ENCODE measurements at places on chromosomes 3 and 15.
A peak's percentile ranks its signal among the peaks of the same experiment; 100 is the strongest.

DNA sequence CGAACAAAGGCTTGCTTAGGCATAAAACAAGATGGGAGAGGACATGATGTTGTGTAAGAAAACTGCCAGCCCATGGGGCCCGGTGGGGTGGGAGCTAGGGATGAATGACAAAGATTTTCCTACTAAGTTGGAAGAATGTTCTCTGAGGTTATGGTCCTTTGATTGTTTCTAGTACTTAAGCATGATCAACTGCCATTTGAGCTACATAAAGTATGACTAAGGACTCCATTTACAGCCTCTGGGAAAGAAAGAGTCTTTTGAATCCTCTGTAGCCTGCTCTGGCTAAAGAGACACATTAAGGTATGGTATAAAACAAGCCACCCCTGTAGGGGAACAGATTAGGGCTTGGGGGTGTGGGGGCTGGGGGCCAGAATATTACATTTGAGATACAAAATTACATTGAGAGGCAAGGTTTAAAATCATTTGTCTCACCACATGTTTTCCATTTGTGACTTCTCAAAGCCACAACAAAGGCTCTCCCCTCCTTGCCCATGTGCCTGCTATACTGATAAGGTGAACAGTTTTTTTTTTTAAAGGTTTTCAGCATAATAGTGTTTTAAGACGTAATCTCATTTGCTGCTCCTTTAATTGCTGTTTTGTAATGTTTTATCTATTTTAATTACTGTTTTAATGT is 323.4 kb downstream of the CHST2 start:
- DNase-seq = peak; percentile 55

DNA sequence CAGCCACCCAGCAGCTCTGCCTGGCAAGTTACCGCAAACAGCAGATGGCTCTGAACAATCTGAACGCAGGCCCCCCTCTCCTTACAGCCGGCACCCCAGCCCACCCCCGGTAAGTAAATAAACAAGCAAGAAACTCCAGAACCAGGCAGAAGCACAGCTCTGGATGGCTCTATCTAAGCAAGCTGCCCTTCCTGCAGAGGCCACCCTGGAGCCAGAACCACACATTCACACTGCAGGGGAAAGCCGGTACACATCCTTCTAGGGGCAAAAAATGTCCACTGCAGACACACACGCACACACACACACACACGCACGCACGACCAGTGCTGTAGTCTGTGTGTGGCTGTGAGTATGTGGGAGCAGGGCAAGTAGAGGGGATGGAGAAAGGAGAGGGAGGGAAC is 63.9 kb downstream of the ADCY5 start:
- DNase-seq = no peak

DNA sequence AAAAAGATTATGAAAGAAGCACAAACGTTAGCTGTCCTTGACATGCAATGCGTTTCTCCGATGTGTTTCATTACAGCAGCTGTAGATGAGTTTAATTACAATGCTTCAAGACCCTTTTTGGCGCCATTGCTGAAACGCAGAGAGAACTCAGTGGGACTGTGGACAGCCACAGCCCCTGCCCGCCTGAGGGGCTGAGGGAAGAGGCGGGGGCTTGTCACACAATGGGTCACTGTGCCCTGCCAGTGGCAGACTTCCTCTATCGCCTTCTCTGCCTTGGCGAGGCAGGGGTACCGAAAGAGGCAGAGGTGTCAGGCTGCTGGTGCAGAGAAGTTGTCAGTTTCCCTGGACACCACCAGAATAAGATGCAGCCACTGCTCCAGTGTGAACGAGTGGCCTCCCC is 252.0 kb downstream of the NR2F2 start:
- DNase-seq = no peak

DNA sequence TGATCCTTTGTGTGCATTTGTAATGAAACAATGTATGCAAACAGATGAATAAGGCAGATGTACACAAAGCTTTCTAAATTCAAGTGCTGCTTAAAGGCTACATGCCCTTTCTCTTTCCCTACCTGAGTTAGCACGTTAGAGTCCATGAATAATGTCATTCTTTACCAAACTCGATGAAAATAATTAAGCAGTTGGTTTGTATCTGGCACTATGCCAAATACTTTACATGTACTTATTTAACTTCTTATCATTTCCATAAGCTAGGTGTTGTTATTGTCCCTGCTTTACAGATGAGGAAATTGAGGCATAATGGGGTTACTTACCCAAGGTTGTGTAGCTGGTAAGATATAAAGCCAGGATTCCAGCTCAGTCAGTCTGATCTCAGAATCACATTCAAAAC is 2.4 kb downstream of the GPR171 start:
- DNase-seq = no peak

- no peak for DNase-seq
Observed at GRCh38 chr3:127428344-127428997, 140.6 kb upstream of the PRR20G start.

GRCh38 chr3:192060160-192060781 is 599.3 kb downstream of the PYDC2 start:
- no peak for DNase-seq

DNA sequence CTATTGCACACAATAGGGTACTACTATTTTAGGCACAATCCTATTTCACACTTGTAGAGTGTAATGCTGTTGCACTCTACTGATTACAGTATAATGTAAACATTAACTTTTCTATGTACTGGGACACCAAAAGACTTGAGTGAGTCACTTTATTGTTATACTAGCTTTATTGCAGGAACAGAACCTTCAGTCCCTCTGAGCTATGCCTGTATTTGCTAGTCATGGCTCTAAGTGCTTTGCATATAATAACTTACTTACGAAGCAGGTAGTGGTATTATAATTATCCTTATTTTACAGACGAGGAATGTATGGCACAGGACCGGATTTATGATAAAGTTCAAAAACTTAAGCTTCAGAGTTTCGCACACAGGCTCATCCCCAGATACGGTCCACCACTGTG is 106.6 kb upstream of the SLC6A6 start:
- DNase-seq = no peak

DNA sequence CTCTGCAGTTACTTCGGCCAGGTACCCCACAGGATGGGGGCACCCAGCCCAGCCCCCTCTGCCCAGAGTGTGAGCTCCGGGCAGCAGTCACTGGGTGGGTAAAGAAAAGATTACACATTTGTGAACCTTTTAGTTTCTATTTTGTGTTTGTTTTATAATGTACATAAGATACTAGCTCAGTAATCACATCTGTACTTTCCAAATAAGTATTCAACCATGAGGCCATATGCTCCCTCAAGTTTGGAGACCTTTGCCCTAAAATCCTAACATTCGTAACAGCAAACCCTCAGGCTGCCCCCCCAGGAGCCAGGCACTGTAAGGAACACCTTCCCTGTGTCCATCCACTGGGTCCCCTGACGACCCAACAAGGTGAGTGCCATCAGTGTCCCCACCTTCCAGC is 68.3 kb upstream of the SLC6A6 start:
- DNase-seq = no peak

DNA sequence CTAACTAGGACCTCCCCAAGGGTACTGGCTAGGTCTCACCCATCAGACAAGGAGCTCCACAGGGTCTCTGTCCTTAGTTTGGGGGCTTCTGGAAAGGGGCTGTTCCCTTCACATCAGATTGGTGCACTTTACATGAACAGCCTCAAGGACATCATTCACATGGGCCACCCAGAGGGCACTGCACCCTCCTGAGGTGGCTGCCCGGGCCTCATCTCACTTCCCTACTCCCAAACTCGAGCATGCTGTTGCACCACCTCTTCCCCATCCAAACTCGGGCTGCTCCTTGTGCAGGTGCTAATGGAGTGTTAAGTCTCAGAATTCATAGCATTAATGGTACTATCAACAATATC is 48.1 kb downstream of the RAB11A start:
- DNase-seq = no peak

GRCh38 chr3:128427175-128427857 is 39.4 kb downstream of the DNAJB8 start:
- DNase-seq = no peak

DNA sequence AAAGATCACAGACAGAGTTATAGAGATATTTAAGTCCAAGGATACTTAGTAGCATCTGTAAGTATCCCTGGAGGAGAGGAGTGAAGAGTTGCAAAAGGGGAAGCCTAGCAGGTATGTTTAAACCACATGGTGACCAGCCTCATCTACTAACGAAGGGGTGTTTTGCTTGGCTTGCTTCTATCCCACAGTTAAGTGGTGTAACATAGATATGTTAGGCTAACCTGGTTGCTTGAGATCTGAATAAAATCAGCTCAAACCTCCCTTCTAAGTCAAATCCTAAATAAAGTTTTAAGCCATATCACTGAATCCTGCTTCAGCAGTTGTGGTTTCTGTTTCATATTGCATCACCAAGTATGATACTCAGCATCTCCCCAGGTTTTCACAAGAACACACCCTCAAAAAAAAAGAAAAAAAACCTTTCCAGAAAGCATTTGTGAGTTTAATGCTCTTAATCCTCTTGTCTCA is 880.2 kb downstream of the ROBO1 start:
- no peak for DNase-seq

- DNase-seq = no peak
Observed at GRCh38 chr15:41940441-41940857, 31.9 kb downstream of the EHD4 start.

DNA sequence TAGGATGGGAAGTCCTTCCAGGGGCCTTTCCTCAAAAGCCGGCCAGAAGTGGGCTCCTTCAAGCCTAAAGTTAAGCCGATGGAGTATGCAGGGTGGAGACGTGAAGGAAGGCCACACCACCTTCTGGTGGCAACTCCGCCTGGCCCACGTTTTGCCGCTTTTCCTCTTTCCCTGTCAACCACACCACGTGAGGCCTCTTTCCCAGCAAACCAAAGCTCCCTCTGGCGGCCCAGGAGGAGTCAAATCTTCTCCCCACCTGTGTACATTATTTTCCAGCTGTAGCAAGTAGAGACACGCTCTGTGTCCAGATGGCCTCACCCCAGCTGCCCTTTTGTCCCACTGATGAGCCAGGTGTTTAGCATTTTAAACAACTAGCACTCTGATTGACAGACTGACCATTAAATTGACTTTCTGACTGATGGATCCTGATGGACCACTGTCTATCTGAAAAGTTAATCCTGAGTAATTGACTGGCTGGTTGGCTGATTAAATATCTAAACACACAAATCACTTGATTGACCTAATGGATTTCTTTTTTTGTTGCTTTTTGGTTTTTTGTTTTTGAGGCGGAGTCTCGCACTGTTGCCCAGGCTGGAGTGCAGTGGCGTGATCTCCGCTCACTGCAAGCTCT is 59.6 kb upstream of the ZBTB38 start:
- DNase-seq = peak; percentile 22

- no peak for DNase-seq
Observed at GRCh38 chr3:177726807-177727206, 529.5 kb upstream of the TBL1XR1 start.

DNA sequence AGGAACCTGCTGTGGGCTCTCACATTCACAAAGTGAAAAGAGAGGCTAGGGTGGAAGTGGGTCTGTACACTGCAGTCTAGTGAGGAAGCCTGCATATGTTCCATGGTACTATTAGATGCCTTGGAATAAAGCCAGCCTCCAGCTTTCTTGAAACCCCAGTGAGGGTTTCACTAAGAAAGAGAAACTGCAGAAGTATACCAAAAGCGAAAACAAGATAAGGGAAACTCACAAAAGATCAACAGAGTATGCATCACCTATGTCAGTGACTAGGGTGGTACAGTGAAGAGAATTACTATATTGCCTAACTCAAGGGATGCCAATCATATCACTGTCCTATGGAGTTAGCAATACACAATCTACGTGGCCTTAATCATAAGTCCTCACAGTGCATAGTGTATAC is 212.5 kb upstream of the GADL1 start:
- no peak for DNase-seq

DNA sequence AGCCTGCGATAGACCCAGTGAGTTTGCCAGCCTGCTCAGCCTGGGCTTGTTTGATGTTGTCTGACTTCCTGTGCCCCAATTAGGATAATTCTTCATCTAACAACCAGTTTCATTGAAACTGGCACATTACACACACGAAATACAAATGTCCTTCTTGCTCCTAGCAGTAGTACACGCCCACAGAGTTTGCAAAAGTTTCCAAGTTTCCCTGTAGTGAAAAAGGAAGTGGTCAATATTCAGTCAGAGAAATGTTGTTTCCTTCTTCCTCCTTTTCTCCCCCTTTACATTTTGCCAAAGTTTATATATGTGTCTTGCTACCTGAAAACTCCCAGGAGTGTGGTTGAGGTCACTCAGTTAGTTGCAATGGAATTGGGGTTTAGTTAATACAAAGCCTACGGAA is 58.4 kb upstream of the LRTM1 start:
- DNase-seq = no peak

GRCh38 chr15:82739086-82739485 is 29.4 kb upstream of the AP3B2 start:
- no peak for DNase-seq

- no peak for DNase-seq
Observed at GRCh38 chr3:161343986-161344385, 27.3 kb downstream of the SPTSSB start.

DNA sequence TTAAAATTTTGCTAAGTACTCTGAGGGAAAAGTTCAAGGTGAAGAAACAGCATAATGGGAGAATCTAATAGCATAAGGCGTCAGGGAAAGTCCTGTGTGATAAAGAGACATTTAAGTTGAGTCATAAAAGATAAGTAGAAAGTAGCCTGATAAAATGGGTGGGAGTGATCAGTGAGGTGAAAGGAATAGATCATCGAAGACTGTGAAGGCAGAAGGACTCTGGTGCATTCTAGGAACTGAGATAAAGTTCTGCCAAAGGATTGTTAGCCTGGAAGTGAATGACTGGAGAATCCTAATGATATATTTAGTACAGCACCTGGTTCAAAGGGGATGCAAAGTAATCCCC is 149.9 kb downstream of the CFAP20DC start:
- DNase-seq = no peak

DNA sequence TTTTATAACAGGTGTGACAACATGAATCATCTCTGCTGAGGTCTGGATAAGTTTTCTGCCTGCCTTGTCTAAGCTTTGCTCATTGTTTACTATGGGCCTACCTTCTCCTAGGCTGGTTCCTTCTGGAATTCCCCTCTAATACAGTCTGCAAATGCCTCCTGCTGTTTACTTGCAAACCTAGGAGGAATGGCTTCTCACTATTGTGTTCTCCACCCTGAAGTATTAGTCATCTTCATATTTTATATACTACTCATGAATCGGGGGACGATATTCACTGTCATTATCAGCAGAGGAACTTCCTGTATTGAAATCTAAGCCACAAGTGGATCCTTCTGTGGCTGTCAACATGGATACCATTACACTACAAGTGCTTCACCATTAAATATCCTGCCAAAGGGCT is 154.8 kb downstream of the PLCL2 start:
- peak; percentile 15 for DNase-seq

- no peak for DNase-seq
Observed at GRCh38 chr3:35929158-35929557, 289.8 kb downstream of the ARPP21 start.

DNA sequence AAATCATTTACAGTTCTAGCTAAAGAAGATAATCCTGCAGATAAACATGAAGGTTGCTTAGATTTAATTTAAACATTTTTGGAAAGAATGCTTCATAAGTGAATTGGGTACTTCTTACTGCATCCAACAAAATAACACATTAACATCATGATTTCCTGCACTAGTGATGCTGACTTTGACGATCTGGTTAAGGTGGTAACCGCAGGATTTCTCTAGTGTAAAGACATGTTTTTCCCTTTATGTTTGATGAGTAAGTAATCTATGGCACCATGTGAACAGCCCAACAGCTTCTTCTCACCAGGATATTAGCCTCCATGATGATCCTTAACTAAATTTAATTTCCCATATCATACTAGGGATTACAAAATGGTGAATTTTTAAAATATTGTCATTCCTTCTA is 14.1 kb downstream of the SPPL2A start:
- no peak for DNase-seq

GRCh38 chr3:109548192-109548938 is 211.0 kb upstream of the DPPA4 start:
- no peak for DNase-seq
